ENCODE measurements at places on chromosomes 11 and 22.

GRCh38 chr11:122656631-122657101, 1.1 kb downstream of the UBASH3B start:
- peak; percentile 13 for DNase-seq

DNA sequence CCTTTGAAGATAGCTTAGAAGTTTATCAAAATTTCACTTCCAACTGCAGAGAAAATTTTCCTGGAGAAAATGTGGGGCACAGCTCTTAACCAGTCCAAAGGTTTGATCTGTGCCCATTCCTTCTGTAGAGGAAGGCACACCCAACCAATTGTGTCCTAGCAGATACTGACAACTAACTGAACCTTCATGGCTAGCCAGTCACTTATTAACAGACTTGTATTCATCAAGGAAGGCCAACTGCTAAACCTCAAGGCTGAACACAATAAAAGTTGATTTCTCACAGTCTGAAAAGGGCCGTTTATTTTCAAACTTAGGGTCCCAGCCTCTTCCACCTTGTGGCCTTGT, 19.5 kb downstream of the SYT13 start:
- DNase-seq, result no peak

- DNase-seq, result no peak
Measured at GRCh38 chr22:47128216-47128615, 365.8 kb downstream of the TBC1D22A start.

DNA sequence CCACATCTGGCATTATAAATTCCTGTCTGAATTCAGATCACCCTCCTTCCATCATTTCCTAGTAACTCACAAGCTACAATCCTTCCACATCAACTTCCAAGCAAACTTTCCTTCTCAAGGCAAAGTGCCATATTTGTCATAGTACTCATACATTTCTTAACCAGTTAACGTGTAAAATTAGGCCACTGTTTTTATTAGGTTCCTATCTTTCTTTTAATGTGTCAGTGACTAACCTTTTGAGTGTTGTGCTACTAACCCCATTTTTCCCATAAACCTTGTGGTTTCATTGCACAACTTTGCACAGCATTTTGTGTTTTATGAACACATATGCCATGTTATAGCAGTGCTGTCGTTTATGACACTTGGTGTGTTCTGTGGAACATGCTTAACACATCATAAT, 90.1 kb downstream of the KIF18A start:
- DNase-seq, result no peak

GRCh38 chr11:115042002-115042401, 363.7 kb downstream of the NXPE2 start:
- no peak for DNase-seq

DNA sequence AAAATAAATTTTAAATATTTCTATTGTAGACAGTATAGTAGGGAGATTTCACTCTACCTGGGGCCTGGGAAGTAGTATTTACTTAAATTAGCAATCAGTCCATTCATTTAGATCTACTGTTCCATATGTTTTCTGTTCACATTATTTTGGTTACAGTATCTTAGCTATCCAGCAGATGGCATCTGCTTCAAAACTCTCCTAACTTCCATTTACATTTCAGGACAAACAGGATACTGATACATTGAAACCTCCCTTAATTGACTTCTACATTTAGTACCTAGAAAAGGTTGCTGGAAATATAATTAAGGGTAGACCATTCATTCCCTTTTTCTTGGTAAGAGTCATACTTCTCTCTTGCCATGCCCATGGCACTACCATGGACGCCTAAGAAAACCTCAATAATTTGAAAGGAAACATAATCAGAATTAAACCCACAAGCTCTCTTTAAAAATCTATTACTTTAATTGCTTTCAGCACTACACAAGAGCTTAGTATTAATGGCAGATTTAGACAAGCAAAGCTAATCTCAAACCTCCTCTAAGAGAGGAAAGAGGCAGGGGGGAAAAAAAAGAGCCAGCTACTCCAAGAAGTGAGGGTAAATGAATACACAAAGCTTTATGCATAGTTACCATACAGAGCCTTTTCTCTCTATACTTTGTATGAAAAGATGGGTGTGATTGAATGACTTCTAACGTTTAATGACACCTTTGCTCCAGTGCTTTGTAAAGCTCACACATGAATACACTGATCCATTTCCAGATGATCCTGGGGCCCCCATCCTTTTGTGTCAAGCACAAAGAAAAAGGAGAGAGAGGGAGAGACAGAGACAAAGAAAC, 131.2 kb upstream of the MTMR2 start:
- DNase-seq, result no peak

All from stimulated activated CD4-positive, alpha-beta T cell treated with anti-CD3 and anti-CD28 coated beads, Interleukin-1b, Interleukin-23, amount 100 ng/mL, for 1 hour (primary cell).